ENCODE measurements at places on chromosomes 6 and 20.

GRCh38 chr20:49570161-49570827 is 2.4 kb upstream of the PTGIS start:
- DNase-seq = no peak

GRCh38 chr6:132286298-132287019 is 114.8 kb downstream of the MOXD1 start:
- no peak for DNase-seq

GRCh38 chr6:36933102-36933501 is 21.4 kb upstream of the PI16 start:
- DNase-seq = no peak

- no peak for DNase-seq
These were observed 78.4 kb downstream of the FYN start for GRCh38 chr6:111794727-111795452.

- no peak for DNase-seq
These were observed 39.2 kb downstream of the TRIM27 start for GRCh38 chr6:28884423-28885131.

- no peak for DNase-seq
These were observed 273.2 kb downstream of the HIVEP2 start for GRCh38 chr6:142671791-142672190.

GRCh38 chr6:128303870-128304269 is 216.5 kb downstream of the PTPRK start:
- DNase-seq = no peak

DNA sequence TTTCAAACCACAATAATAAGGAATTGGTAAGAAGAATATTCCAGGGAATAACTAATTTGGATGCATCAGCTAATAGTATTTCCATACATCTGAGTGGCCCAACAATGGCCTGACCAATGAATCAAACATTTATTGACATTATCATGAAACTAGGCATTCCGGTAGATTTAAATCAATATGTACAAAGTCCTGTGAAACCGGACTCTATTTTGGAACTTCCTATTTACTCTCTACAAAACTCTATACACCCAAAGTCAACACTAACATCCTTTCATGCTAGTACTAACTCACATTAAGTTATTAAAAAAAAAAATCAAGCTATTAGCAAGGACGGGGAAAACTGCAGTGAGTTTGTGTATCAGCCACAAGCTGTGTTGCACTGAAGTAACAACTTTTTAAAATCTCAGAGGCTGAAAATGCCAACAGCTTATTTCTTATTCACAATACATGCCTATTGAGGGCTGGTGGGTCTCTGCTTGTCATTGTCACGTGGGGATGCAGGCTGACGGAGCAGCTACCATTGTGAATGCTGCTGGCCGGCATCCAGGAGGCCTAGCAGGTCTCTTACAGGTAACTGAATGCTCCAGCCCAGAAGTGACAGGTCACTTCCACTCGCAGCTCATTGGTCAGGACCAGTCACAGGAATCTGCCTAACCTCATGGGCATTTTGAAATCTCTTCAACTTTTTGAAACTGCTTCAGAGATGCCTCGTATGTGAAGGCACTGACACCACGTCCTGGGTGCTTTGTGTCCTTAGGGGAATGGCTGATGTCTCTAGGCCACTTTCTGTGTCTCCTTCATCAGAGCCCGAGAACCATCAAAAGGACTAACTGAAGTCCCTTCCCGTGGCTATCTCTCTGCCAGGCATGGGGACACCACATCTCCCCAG is 76.3 kb downstream of the SLC22A23 start:
- no peak for DNase-seq

GRCh38 chr20:44848254-44849015 is 37.1 kb upstream of the YWHAB start:
- DNase-seq = no peak

GRCh38 chr20:43188234-43188653 is 1.5 kb downstream of the PTPRT start:
- DNase-seq = no peak

- DNase-seq = no peak
These were observed 260.5 kb downstream of the DLL1 start for GRCh38 chr6:170030284-170030815.

GRCh38 chr6:36033935-36034334 is 6.3 kb downstream of the MAPK14 start:
- DNase-seq = peak; percentile 3

- no peak for DNase-seq
These were observed 359.3 kb downstream of the TAF4 start for GRCh38 chr20:61706259-61706961.

DNA sequence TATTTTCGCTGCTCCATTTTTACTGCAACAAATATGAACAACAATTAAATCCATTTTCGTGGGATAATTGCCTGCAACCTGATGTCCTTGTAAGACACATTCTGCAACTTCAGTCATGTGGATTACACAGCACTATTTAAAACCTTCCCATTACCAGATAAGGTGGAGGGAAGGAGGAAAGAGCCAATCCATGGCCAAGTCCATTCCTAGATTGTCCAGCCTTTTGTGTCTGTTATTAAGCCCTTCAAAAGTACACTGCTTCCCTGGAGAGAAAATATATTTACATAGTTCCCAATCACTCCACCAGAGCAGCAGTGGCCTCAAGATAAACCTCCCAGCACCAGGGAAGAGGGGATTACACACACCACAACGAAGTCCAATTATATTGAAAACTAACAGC is 347.9 kb downstream of the CDH26 start:
- no peak for DNase-seq

GRCh38 chr6:1424306-1424927 is 35.0 kb downstream of the FOXF2 start:
- peak; percentile 58 for DNase-seq

DNA sequence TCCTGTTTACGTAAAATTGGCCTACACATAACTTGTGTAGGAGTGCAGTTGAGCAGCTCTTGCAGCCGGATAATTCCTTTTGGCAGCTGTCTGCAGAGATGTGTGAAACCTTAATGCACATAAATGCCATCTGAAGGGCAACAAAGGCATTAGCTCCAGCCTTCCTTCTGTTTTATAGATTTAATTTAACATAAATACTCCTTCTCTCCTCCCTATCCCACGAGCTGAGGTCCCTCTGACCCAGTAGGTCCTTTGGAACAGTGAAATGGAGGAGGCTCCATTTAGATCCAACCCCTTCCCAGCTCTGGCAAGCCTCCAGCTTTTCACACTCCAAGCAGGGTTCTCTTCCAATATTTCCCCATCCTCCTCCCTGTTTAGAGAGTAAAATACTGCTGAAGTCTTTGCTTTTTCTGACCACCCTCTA is 6.5 kb downstream of the PLEKHG1 start:
- no peak for DNase-seq

GRCh38 chr6:71509191-71510005 is 220.8 kb downstream of the OGFRL1 start:
- DNase-seq = no peak

GRCh38 chr20:13610184-13610583 is 28.5 kb downstream of the TASP1 start:
- no peak for DNase-seq

- no peak for DNase-seq
These were observed 13.7 kb downstream of the SOD2 start for GRCh38 chr6:159679091-159680077.

- no peak for DNase-seq
These were observed 244.7 kb downstream of the CBLN4 start for GRCh38 chr20:55760586-55760985.

- DNase-seq = no peak
These were observed 74.8 kb downstream of the HACE1 start for GRCh38 chr6:104784884-104785283.

DNA sequence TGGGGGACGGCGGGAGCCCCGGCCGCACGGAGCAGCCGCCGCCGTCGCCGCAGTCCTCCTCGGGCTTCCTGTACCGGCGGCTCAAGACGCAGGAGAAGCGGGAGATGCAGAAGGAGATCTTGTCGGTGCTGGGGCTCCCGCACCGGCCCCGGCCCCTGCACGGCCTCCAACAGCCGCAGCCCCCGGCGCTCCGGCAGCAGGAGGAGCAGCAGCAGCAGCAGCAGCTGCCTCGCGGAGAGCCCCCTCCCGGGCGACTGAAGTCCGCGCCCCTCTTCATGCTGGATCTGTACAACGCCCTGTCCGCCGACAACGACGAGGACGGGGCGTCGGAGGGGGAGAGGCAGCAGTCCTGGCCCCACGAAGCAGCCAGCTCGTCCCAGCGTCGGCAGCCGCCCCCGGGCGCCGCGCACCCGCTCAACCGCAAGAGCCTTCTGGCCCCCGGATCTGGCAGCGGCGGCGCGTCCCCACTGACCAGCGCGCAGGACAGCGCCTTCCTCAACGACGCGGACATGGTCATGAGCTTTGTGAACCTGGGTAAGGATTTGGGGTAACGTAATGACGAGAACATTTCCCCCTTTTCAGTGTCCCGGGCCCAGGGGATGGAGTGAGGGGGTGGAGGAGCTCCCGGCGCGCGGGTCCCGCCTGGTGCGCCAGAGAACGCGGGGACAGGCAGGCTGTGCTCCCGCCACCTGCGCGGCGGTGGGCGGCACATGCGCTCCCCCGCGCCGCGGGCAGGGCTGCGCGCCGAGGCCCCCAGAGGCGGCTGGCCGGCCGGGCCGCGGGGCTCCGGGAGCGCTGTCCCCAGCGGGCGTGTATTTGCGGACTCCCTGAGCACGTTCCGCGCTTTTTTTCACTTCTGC is 1.4 kb downstream of the BMP6 start:
- DNase-seq = peak; percentile 32

- no peak for DNase-seq
These were observed 157.0 kb upstream of the SGK1 start for GRCh38 chr6:134474955-134475354.

DNA sequence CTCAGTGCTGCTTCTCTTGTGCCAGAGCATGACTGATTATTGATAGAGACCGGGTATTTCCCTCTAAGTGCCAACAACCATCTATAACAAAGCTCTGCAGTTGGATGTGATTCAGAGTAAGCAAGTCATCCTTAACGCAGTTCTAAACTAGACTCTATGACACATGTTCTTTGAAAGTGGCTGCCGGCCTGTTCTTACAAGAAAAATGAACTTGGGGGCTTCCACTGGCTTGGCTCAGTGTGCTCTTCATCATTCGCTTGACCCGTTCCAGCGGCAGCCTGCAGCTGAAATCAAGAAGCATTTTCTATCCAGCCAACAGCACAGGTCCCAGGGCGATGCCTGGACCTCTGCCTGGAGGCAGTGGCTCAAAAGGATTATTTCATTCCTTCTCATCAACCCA is 29.8 kb downstream of the GFOD1 start:
- DNase-seq = no peak

DNA sequence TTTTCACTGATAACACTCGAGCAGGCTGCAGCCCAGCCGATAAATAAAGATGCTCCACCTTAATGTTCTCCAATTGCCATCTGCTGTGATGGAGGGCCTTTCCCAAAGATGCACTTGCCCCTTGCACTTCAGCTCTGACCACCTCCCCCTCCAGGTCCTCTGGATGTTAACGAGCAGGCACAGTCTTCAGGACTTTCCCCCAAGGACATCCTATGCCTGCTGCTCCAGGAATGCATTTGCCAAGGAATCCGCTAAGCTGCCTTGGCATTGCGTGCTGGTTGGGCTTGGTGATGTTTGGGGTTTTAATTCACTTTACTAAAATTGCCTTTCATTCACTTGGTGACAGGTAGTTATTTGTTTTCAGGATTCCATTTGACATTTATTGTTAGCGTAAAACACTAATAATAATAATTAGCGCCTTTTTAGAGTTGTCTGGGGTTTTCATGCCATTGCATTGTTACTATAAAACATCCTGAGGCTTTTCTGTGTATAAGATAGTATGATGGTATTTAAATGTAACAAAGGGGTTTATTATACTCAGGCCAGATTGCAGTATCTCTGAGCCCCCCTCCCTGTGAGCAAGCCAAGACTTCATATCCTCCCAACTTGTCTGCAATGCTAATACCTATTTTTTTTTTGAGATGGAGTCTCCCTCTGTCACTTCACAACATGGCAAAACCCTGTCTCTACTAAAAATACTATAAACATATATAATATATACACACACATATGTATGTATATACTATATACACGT is 66.7 kb upstream of the TSHZ2 start:
- no peak for DNase-seq

DNA sequence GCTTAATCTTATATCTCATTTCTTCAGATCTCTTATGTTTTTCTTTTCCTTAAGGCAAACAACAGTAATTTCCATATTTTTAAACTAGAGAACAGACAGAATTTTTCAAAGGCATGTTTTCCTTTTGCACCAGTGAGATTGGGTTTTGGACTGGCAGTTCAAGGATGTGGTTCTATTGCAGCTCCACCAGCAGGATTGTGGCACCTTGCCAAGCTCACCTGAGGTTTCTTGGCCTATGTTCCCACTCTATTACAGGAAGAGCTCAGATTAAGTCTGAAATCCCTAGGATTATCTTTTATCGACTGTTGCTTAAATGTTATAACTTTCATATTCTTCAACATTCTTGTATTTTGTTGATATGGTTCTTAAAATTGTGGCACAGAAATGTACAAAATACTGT is 218.9 kb downstream of the PLCB4 start:
- no peak for DNase-seq

DNA sequence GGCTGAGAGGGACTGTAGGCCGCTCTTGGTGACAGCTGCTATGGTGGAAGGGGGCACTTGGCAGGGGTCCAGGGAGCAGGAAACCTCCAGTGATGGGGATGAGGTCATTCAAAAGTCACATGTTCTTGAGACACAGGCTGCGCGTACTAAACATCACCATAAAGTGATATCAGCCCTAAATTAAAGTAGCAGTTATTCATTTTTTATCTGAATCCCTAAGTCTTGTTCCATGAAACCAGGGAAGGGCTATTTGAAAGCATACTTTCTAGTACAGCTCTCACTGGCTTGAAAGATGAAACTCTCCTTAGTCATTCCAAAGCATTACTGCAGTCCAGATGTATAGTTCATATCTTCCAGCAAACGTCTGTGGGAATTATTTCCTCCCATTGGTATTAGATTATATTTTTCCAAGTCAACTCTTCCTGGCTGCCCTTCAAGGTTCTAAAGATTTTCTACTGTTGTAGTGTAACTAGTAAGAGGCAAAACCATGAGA is 373.1 kb downstream of the CD109 start:
- no peak for DNase-seq

DNA sequence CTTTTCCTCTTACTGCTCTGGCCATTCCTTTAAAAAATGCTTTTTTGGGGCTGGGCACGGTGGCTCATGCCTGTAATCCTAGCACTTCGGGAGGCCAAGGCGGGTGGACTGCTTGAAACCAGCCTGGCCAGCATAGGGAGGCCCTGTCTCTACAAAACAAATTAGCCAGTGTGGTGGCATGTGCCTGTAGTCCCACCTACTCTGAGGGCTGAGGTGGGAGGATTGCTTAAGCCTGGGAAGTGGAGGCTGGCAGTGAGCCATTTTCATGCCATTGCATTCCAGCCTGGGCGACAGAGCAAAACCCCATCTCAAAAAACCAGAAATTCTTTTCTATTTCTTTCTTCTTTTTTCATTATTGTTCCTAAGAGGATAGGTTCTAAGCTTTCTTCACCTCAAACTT is 36.9 kb upstream of the RNF144B start:
- no peak for DNase-seq

- peak; percentile 82 for DNase-seq
These were observed 15.6 kb upstream of the GCNT2 start for GRCh38 chr6:10505529-10505928.

DNA sequence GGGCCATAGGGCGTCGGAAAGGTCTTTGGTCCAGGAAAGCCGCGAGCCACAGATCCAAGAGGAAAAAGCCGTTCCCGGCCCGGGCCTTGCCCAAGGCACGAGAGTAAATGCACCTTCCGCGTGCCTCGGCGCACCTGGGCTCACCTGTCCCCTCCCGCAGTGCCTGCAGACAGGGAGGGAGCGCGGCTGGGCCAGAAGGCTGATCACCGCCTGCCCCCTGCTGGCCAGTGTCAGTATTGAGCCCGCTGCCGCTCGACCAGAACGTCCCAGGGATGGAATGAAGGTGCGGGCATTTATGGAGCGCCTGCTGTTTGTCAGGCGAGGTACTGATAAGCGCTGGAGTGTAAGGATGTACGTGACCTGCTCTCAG is 679 bp upstream of the LPIN3 start:
- DNase-seq = peak; percentile 77
